ENCODE measurements at places on chromosomes 6 and 20. TPM values are rescaled to one million over a fixed set of nuclear protein-coding genes. Genes with fewer than 3 reads are reported as not detected.
A peak's percentile ranks its signal among the peaks of the same experiment; 100 is the strongest.

DNA sequence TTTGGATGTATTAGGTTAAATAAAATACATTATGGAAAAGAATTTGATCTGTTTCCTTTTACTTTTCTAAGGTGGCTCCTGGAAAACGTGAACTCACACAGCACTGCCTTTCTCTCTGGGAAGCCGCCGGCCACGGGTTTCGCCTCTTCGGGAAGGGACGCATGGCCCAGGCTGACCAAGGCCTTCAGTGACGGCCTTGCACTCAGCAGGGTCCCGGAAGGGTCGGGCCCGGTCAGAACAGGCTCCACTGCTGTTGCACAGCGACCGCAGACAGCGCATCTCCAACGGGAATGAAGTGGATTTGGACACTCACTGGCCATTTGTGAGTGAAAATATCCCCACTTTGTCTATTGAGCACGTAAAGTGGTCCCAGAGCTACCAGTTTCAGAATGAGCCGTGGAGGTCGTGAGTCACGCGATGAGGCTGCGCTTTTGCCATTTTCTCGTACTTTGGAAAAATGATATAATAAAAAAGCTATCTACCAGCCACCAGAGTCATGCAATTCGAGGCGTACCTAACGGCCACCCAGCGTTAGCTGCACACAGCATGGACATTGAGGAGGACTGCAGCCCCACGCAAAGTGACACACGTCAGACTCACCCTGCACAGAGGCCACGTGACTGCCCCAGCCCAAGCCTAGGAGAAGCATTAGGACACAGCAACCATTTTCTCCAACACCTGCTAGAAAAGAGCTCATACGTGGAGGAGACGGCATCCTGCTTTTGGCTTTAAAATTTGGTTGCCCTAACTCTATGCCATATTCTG lies 244.3 kb downstream of the TTLL2 start:
- no peak for DNase-seq

DNA sequence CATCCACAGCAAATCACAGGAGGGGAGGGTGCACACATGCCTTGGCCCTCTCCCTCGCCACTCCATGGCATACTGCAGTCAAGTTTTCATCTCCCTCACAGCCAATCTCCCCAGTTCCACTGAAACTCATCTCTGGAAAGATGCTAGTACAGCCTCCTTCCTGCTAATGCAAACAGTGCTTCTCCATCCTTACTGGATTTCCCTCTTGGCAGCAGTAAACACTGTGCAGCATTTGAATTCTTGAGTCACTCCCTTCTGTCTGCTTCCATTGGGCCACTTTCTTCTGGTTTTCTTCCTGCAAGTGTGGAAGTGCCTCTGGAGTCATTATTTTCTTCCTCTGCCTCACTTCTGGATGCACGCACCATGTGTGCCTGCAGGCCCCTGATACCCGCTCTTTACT lies 460.3 kb downstream of the QKI start:
- DNase-seq: no peak

DNA sequence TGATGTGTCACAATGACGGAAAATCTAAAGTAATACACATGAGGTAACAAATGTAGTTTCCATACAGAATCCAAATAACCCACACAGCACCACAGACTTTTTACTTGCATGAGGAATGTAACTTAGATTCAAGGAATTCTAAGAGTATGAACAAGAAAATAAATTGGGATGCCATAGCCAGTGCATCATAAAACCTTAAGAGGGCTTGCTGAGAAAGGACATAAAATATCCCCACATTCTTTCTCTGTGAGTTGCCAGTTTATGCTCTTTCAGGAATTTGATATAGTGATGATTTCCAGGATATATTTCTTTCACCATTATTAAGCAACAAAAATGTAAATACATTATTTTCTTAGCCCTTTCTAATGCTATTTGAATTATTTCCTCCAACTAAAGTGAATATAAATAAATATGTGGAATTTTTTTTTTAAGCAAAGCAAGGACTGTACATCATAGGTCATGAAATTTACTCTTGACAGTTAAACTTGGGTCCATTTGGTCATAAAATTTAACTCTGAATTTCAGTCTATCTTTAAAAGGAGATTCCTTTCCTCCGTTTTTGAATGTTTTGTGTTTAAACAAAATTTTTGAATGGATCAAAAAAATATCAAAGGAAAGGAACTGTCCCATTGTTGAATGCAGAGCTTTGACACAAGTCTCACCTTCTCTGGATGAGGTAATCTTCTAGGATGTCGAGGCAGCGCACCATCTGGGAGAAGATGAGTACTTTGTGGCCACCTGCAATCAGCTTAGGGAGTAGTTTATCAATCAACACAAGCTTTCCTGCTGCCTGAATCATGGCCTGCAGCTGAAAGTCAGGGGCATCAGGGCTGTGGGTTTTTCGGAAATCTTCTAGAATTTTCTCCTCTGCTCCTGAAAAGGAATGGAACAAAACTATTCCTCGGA lies 116.3 kb upstream of the EMILIN3 start:
- DNase-seq: peak; percentile 11

GRCh38 chr6:75023634-75024033 lies 182.2 kb downstream of the COL12A1 start:
- DNase-seq: peak; percentile 28

- peak; percentile 81 for DNase-seq
Measured at GRCh38 chr6:113763311-113763766, 93.8 kb upstream of the MARCKS start.

DNA sequence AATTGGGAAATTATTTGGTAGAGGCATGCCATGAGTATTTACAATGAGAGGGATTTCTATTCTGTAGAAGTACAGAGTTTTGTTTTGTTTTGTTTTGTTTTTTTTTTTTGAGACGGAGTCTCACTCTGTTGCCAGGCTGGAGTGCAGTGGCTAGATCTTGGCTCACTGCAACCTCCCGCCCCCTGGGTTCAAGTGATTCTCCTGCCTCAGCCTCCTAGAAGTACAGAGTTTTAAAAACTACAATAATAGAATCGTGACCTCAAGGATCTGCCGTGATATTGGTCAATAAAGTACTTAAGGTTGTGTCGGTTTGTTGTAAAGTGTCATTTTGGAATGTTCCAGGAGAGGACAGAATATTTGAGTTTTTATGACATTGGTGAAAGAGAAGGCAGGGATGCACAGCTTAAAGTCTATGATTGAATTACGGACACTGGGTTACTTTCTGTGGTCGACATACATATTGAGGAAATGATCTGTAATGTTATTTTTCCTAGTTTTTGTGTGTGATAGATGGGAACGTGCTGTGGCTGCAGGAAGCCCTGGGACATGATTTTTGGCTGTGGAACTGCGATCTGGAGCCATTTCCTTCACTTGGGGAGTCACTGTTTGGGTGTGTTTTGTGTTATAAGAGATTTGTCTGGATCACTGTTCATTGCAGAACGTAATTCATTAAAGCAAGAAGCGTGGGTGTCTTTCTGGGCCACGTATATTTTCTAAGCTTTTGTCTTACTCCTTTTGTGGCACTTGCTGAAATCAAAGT lies 59.6 kb downstream of the TIAM2 start:
- no peak for DNase-seq

GRCh38 chr20:1381753-1382591 lies 10.9 kb downstream of the FKBP1A start:
- DNase-seq: no peak

DNA sequence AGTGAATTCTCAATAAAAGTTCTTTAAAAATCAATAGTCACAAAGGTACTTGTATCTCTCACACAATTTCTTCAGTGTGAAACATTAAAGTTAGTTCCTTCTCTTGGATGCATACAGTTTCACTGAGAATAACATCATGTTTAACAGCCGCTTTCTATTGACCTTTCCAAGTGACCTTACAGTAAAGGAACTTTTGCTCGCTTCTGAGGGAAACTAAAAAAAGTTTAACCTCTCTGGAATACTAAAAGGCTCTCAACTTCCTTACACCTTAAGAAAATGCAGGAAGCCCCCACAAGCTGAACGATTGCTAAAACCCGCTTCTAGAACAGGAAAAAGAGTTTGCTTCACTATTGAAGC lies 1.3 kb downstream of the RRAGD start:
- DNase-seq: no peak

DNA sequence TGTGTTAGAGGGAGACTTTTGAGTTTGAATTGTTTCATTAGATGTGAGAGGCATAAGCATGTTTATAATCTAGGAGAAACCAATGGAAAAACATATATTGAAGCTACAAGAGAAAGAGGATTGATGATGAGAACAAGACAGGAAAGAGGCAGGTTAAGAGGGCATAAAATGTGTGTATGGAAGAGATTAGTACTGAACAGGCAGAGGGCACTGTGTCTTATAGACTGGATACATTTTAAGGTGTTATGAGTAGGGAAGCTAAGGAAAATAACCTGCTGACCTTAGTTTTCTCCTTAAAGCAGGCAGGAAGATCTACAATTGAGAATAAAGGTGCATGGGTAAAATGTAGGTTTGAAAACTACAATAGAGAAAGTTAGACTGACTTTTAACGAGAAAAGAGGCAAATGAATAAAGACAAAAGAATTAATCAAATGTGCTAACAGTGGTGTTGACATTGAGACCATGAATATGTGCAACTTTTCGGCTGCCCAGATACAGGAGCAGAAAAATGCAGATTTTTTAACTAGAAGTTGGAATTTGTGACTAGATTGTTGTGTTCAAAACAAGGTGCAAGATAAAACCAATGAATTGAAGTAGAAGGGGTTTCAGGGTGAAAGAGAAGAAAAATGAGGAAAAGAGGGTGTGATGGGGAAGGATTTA lies 846.3 kb downstream of the HACE1 start:
- DNase-seq: no peak

CYP39A1 gene
- 1.8 TPM for total RNA-seq

Measured in mammary epithelial cell (primary cell).